Thyroid gland (tissue), 4 donors: ENCODE measurements at places on chromosomes 16 and 17. TPM values are rescaled to one million over a fixed set of nuclear protein-coding genes. Genes with fewer than 3 reads are reported as not detected.

Gene CSH2
- total RNA-seq, result not detected

Gene TMEM238L
- total RNA-seq, result not detected

Gene PGAP6
- 31.6 TPM for total RNA-seq

Gene GLYR1
- total RNA-seq, result 89.2 TPM

Gene LASP1
- 77.5 TPM for total RNA-seq

Gene HBM
- total RNA-seq, result not detected

Gene KCNJ12
- 2.1 TPM for total RNA-seq
